ENCODE measurements at places on chromosomes 4 and X.

- no peak for DNase-seq
These were observed 11.3 kb upstream of the PLAC1 start for GRCh38 chrX:134669378-134670098.

DNA sequence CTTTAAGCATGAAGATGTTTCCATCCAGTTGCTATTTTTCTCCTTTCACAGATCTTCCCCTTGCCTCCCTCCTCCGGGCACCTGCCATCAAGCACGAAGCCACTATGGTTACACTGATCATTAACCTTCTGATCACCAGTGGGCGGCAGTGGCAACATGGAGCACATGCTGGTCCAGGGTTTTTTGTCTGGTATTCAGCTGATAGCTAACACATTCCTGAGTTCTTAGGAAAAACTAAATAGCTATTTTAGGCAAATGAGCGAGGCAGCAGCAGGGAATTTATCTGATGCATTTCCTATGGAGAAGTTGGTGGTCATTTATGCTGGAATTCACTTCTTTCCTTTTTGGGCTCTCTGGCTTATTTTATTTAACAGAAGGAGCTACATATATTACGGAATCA, 22.9 kb downstream of the SHISA3 start:
- DNase-seq, result no peak

DNA sequence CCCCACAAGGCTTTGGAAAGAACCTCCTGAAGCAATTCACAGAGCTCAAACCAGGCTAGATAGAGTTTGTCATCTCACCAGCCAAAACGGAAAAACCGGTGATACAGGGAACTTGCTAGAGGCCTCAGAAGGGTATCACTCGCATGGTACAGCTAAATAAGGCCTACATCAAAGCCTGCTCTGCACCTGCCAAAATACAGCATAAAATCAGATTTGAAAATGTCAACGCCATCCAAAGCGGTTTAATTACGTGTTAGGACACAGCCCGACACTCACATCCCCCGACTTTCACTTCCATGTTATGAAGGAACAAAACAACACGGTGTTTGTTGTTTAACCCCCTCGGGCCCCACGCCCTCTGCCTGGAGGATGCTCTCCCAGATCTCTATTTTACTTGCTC, 65.0 kb downstream of the MAPK10 start:
- DNase-seq, result no peak

- DNase-seq, result no peak
These were observed 267.4 kb downstream of the ANK2 start for GRCh38 chr4:113316879-113317278.

DNA sequence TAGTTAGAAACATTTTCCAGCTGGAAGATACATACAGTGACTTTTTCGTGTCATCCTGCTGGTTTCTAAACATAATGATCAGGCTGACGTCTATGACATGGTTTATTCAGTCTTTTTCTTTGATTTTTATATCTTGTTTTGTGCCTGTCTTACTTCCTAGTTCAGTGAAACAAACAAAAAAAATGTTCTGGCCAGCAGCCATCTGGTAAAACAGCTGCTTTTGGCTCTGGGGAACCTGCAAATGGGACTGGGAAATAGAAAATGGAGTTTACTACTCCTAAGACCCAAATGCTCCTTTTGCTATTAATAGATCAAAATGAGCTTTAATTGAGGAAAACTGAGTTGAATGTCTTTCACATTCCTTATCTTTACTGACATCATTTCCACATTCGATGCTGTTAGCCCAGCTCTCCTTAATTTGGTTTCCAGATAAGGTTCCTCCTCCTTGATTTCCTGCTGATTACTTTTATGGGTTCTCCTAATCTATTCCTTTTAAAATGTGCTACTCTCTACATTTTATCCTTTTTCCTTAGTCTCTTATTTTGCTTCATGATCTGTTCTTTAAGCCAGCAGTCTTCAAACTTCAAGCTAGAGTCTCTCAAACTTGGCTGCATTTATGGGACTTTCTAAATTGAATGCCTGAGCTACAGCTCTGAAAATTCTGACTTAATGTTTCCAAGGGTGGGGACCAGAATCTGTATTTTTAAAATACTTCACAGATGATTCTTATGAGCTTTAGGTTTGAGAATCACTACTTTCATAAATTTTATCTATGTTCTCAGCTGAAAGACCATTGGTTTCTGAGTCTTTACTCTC, 499.5 kb downstream of the ANKRD50 start:
- no peak for DNase-seq

DNA sequence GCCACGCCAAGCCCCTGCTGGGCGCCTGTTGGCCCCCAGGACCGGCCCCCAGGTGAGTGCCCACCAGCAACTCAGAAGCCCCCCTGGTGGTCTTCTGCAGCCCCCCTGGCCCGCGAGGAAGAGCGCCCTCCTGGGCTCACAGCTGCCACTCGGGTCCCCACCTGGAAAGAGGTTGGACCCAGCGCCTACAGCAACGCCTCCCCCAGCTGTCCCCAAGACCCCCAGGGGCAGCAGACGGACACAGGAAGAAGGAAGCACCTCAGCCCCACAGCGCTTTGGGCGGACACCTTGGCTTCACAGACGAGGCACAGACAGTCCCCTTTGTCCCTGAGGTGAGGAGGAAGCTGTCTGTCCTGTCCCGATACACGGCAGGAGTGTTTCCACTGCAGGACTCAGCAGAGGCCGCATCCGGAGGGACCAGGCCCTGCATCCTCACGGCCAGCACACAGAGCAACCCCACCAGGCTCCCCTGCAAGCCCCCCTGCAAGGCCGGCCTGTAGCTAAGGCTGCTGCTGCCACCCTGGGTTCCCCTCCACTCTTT, 115.6 kb upstream of the NKX1-1 start:
- DNase-seq, result no peak

DNA sequence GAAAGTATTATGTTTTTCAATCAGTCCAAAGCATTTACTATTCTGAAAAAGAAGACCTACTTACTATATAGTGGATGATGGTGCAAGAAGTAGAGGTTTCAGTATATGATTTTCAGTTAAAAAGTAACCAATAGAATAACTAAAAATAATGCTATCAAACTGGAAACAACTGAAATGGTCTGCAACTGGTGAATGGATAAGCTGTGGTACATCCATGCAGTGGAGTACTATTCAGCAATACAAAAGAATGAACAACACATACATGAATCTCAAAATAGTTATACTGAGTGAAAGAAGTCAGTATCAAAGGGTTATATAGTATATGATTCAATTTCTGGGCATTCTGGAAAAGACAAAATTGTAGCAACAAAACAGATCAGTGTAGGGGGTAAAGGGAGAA, 55.9 kb downstream of the PLAC1 start:
- no peak for DNase-seq

DNA sequence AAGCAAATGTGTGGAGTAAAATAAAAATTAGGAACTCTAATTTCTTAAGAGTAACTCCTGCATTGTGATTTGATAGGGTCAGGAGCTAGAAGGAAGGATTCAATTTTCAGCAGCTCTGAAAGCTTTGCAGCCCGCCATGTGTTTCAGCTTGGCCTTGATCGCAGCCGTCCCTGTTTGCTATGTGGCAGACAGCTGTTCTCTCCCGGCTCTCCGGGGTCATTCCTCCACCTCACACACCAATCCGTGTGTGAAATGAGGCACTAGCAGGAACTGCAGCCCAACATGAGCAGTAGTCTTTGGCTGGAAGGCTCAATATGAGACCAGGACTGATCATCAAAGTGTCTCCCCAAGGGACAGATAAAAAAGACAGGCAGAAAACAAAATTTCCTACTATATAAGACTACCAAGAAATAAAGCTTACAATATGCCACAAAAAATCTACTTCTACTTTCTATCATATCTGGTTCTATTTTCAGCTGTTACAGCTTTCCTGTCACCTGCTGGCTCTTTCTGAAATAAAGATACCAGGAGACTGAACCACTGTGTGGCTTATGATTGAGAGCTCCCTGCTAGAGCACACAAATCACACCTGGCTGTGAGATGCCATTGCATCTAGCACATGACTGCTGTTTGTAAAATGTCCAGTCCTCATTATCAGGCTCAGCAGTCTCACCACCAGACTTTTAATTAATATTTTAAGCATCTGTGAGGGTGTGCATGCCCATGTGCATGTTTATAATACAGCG, 44.1 kb upstream of the SEC24B start:
- peak; percentile 32 for DNase-seq

DNA sequence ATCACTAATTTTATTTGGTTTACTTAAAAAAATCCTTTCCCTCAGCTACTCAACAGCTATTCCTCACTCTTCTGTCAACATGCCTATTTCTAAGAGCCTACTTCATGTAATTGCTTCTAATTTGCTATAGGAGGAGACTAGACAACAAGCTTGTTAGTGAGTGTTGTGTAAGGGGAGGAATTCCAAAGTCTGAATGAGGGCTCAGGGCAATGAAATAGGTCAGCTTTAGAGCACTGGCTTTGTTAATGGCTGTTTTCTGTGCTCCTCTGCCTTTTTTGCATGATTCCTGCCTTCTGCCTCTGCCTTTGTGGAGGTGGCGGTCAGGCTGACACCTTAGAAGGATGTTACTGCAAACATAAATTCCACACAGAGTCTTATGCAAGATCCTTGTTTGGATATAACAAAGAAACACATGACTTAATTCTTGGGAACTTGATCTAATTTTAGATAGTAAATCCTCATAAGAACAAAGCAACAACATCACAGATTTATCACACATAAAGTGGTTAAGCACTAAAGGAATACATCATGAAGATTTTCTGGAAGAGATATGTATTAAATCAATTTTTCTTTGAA, 15.0 kb upstream of the PAGE1 start:
- DNase-seq, result no peak

- no peak for DNase-seq
These were observed 141.2 kb downstream of the NDST3 start for GRCh38 chr4:118175506-118175905.

DNA sequence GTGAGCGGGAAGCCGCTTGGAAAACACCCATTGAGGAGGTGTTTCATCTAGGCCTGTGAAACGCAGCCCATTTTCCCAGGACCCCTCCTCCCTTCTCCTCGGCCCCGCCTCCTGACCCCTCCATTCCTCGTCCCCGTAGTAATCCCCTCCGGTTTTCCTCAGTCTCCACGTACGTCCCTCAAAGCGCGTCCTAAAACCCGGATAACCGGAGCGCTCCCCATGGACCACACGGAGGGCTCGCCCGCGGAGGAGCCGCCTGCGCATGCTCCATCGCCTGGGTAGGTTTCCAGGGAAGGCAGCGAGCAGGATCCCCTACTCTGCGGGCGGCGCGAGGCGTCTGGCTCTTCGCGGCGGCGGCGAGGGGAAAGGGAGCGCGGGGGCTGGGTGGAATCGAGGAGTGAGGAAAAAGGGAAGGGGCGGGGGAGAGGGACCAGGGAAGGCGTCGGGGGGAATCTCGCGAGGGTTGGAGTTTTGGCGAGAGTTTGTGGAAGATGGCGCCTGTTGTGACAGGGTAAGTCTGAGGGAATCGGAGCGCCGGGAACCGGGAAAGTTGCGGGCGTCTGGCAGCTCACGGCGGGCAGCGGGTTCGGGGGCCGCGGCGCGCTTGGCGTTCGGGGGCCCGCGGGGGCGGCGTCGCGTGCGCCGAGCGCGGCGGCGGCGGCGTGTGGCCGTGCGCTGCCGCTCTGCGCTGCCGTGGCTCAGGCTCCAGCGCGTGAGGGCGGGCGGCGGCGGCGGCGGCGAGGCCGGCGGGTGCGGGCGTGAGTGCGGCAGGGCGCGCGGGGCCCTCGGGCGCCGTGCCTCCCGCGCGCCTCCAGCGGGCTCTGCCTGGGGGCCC, at the start of gene RBPJ:
RBPJ (plus strand) TSS at position 477 of the 835 bp plus-strand sequence; CDS start at position 492, 15 bp downstream.
- DNase-seq, result peak; percentile 93

DNA sequence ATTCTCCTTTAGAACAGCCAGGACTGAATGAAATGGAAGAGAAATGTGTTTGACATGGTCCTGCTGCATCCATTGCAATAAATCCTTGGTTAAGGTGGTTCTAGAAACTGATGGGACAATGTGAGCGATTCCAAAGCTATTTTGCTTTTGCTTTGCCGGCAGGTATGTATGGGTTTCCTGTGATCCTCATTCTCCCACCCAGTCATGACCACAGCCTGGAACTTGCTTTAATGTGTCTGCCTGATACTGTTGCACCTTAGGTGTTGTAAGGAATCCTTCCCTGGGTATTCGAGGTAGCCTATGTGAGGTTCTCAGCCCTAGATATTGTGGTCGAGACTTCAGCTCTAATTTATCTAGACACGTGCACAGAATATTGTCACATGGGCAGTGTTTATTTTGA, 86.1 kb downstream of the ZNF518B start:
- DNase-seq, result no peak

- DNase-seq, result no peak
These were observed 51.5 kb upstream of the FTHL17 start for GRCh38 chrX:31123335-31123734.

- DNase-seq, result no peak
These were observed 66.3 kb downstream of the TAB3 start for GRCh38 chrX:30822764-30823163.

DNA sequence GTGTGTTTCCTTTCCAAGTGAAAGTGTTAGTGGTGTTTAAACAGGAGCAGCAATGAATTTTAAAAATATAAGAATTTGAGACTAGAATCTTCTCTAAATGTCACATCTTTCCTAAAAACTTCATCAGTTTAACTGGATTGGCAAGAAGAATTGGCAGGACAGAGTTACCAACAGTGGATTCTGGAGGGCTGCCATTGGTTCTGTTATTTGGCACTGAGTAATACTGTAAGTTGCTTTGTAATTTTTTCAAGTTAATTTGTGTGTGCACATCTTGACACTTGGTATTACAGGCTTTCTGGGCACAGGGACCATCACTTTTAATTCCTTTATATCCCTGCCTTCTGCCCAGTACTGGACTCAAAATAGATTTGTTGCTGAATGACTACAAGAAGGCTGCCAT, 4.5 kb upstream of the GPRIN3 start:
- no peak for DNase-seq

DNA sequence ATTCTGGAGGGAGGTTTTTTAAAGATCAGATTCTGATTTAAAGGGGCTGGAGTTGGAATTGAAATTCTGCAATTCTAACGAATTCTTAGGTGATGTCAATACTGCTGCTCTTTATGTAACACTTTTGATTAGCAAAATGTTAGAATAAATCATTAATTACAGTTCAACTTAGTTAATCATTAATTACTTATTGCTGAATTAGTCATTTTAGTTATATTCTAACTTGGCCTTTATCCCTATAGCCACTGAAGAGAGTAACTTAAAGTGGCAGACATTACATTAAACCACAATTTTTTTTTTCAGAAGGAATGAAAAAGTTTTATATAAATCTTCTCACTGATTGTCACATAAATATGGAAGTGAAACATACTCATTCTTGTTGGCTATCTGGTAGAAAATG, 206.6 kb upstream of the ITM2A start:
- DNase-seq, result no peak

DNA sequence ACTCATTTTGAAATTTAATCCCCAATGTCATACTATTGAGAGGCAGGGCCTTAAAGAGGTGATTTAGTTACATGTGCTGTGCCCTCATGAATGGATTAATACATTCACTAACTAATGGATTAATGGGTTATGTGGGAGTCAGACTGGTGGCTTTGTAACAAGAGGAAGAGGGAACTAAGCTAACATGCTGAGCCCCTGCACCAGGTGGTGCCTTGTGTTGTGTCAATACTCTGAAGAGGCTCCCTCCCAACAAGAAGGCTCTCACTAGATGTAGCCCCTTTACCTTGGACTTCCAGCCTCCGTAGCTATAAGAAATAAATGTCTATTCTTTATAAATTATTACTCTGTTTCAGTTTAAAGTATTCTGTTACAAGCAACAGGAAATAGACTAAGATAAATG, 411.9 kb upstream of the EMCN start:
- no peak for DNase-seq

All from NCI-H460 (cell line).